ENCODE measurements at places on chromosomes 2 and 18.

- DNase-seq: no peak
Observed at GRCh38 chr2:206708286-206708685, 9.9 kb downstream of the DYTN start.

DNA sequence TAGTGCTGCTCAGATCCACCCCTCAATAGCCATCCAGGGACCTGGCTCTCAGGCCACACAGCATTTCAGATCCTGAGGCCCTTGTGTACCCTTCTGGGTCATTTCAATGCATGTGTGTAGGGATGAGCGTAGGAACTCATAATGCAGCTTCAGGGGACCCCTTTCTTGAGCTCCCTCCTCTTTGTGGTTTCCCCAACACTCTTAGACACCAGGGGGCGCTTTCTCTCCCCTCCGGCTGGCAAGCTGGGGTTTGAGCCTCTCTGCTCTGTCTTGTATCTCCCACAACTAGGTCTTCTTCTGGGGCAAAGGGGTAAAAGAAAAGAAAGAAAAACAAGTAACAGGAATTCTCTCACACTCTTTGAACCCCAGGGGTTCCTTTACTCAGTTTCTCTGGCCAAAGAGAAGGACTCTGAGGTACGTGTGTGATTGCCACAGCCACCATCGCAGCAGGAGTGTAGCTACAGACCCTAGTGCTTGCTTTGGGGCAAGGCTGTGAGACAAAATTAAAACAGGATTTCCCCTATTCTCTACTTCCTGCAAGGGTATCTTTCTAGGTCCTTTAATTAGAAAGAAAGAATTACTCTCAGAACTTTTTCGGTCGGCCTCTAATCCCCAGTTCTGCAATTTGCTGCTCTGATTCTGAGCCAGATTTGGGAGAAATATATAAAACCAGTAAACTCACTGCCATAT lies 38.0 kb downstream of the CABYR start:
- peak; percentile 21 for DNase-seq

GRCh38 chr2:43000242-43001054 lies 208.1 kb upstream of the HAAO start:
- DNase-seq: no peak

DNA sequence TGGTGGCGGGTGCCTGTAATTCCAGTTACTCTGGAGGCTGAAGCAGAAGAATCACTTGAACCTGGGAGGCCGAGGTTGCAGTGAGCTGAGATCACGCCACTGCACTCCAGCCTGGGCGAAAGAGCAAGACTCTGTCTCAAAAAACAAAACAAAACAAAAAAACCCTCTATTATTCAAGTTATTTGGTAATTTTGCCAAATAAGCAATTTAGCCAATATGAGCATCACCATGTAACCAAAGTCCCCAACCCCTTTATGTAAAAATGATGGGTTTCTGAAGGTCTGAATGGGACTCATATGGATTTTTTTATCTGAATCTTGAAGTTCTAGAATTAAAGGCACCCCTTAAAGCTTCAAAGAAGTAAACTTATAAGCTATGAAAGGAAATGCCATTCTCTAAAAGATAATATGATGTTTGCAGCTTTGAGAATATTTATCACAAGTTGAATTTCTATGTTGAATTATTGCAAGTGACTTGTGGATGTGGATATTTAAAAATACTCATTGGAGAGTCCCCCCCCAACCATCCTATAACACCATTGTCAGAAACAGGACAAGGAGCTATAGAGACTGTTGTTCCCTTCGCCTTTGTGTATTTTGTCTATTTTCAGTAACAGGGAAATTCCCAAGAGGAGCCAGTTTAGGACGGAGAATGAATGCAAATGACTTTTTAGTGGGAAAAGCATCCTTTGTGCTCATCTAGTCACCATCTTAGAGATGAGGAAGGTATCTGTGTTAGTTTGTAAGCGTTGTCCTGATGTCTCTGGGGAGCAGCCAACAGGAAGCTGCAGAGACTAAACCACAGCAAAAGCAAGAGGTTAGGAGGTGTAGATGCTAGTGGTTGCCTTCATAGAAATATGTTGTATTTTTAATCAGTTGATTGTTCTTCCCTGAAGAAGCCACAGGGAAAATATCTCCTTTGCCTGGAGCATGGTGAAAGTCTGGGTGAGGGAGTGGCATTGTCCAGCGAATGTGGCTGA lies 68.3 kb downstream of the TET3 start:
- no peak for DNase-seq

DNA sequence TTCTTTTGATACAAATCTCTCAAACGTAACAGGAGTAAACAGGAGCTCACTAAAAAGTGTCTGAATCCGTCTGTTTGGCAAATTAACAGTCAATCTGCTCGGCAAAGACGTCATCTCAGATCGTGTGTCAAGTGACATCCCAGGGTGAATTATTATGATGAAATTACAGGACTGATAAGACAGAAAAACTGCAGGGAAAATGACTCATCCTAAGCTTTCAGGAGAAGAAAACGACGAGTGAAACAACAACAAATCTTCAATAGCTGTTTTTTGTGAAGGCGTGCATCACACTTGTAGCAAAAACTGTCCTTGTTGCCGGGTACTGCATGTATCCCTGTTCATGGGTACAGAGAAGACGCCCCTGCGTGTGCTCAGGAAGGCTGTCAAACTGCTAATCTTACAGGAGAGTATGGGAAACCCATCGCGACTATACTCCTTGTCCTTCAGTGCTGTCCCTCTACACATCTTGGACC lies 24.9 kb downstream of the EPB41L3 start:
- DNase-seq: no peak

- DNase-seq: no peak
Observed at GRCh38 chr2:165868211-165868610, 74.2 kb upstream of the GALNT3 start.

DNA sequence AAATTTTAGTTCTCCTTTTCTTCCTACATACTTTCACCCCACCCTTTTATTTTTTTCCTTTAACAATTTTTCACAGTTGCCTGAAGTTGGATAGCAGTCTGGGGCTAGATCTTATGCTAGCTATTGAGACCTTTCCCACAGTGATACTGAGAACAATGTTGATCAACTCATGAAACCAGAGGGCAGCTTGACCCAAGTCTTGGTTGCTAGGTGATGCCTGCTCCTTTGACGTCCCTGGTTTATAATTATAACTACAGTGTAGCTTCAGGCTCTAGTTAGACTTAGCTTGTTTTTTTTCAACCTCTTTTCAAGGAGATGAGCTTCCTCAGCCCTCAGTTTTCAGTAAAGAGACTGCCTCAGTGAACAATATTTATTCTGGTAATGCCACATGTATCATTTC lies 648.5 kb downstream of the IRS1 start:
- no peak for DNase-seq

DNA sequence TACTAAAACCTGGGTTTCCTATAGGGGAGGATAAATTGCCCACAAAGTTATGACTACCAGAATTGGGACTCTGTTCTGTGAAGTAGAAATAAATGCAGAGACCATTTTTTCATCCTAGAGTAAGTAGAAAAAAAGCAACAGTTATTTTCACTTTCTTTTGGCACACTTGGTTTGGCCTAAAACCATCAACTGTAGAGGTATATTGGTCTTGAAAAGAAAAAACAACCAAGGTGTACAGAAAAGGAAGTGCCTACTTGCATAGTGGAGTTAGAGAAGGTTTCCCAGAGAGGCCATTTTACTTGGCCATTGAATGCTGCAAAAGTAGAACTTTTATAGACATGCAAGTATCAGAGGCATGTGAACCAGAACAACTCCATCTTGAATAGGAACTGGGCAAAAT lies 89.4 kb upstream of the TACR1 start:
- no peak for DNase-seq

- no peak for DNase-seq
Observed at GRCh38 chr2:109368798-109369197, 239.8 kb downstream of the SH3RF3 start.

DNA sequence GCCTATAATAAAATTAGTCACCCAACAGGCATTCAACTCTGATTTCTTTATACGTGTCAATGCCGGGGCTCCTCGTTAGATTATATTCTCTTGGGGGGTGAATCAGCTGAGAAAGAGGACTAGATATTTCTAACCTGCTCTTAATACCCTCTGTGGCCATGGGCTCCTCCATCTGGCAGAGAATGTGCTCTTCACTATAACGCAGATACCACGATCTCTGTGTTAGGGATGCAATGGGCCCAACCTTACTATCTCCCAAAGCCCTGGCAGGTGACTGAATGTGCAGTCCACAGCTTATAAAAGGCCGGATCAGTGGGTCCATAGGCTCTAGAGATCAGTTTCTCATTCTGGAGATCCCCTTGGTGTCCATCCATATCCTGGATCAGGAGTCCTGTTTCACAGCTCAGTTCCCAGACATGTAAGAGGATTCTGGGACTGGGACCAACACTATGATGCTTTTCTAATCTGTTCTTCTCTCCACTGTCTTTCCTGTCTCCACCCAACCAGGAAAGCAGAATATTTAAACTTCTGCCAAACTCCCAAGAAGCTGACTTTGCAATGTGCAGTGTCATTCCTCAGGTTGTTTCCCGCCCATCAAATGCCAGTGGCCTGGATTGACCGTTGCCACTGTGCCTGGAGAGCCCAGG lies 71.4 kb upstream of the CELF4 start:
- no peak for DNase-seq

- no peak for DNase-seq
Observed at GRCh38 chr2:121565389-121566250, 34.9 kb downstream of the RNU4ATAC start.

GRCh38 chr2:119520696-119521432 lies 3.4 kb downstream of the SCTR start:
- no peak for DNase-seq
